ENCODE measurements at places on chromosomes 2 and 18.
A peak's percentile ranks its signal among the peaks of the same experiment; 100 is the strongest.

DNA sequence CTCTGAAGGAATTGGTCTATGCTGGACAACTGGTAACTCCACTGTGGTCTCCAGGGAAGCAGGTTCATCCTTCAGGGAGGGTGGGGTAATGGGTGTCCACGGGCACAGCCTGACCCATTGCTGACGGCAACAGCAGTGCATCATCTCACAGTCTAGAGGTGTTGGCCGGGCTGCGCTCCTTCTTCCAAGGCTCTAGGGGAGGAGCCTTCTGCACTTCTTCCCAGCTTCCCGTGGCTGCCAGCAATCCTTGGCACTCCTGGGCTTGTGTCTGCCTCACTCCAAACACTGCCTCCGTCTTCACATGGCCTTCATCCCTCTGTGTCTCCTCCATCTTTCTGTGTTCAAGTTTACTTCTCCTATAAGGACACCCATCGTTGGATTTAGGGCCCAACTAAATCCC is 166.2 kb downstream of the CTIF start:
- no peak for DNase-seq

DNA sequence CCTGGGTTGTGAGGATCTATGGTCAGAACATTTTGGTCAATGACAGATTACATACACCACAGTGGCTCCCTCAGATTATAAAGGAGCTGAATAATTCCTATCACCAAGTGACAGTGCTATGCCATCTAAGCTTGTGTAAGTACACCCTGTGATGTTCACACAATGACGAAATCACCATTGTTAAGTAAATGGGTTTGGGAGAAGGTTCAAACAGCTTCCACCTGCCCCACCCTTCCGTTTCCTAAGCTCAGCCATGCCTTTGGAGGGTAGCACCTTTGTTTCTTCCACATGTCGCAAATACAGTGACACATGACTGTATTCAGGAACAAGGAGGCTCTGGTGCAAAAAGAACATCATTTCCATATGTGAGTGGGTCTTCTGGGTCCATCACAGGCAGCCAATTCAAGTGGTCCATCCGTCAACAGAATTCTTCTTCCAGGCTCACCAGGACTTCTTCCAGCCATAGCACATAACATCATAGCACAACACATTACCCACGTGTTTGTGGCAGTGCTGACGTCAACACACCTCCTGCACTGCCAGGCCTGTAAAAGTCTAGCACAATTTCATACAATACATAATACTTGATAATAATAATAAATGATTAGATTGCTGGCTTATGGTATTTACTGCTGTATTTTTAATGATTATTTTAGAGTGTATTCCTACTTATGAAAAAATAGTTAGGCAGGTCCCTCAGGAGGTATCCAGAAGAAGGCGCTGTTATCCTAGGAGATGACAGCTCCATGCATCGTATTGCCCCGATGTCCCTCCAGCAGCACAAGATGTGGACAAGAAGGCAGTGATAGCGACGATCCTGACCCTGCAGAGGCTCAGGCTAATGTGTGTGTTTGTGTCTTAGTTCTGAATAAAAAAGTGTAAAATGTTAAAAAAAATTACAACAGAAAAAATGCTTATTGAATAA is 264.8 kb downstream of the ANAPC1 start:
- no peak for DNase-seq

- DNase-seq = no peak
These were observed 139.8 kb downstream of the ATL2 start for GRCh38 chr2:38237311-38237710.

DNA sequence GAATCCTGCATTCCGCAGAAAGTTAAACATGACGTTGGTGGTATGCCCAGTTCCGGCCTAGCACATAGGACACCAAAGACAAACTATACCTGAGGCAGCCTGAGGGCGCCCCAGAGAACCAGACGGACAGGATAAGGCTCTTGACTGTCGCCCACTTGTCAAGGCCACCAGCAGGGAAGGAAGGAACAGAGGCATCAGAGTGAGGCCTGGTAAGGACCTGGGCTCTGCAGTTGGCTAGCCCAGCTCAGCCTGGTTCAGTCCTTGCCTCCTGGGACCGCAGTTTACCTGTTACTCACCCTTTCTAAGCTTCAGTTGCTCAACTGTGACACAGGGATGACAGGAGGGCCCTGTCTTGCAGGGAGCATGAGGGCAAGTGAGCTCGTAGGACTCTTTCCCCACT is 82.1 kb downstream of the ACTR2 start:
- no peak for DNase-seq

GRCh38 chr2:100832885-100833284 is 12.9 kb downstream of the NPAS2 start:
- DNase-seq = no peak

- DNase-seq = no peak
These were observed 731.5 kb downstream of the LRP1B start for GRCh38 chr2:141399270-141399669.

DNA sequence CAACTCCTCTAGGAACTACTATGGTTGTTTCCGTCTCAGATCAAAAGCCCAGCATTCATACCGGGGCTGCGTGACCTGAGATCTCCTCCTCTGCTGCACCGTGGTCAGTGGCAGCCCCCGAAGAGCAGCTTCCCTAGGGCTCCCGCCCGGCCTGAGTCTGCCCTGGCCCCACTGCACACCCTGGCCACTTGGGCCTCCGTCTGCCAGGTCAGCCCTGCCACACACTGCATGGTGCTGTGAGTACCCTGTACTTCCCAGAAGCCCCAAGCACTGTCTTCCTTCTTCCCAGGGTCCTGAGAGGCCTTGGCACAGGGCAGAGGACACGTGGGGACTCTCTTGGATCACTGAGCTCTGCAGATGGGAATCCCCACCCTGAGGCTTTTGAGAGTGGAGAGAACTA is 81.5 kb upstream of the GPC1 start:
- DNase-seq = no peak

GRCh38 chr18:10168477-10168876 is 254.7 kb downstream of the VAPA start:
- DNase-seq = no peak

GRCh38 chr18:76145521-76146376 is 349.3 kb downstream of the ZNF516 start:
- no peak for DNase-seq

DNA sequence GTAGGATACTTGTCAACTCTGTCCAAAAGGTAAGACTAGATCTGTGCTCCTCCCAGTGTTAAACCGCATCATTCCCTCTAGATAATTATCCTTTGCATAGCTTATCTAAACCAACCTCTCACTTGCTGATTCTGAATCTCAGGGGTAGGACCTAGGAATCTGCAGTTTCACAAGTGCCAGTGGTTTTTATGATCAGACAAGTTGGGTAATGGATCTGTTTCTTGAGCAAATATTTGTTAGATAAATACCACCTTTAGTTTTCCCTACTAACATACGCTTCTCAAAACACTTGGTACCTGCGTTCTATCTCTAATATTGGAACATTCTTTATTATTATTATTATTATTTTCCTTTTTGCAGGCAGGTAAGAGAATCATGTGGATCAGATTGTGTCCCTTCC is 439.9 kb downstream of the PTPRM start:
- DNase-seq = no peak

DNA sequence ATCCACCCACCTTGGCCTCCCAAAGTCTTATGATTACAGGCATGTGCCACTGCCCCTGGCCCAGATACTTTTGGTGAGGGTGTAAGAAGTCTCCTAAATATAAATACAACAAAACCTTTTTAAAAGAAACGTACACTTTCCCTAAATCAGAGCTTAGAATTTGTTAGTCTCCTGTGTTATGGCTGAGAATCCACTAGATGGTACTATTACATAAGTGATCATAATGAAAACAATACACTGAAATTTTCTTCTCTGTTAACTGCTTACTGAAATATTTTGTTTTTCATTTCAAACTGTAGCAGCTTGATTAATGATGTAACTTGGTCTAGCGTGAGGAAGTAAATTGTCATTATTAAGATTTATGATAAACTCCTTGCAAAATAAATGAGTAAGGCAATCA is 74.8 kb upstream of the FAM98A start:
- no peak for DNase-seq

DNA sequence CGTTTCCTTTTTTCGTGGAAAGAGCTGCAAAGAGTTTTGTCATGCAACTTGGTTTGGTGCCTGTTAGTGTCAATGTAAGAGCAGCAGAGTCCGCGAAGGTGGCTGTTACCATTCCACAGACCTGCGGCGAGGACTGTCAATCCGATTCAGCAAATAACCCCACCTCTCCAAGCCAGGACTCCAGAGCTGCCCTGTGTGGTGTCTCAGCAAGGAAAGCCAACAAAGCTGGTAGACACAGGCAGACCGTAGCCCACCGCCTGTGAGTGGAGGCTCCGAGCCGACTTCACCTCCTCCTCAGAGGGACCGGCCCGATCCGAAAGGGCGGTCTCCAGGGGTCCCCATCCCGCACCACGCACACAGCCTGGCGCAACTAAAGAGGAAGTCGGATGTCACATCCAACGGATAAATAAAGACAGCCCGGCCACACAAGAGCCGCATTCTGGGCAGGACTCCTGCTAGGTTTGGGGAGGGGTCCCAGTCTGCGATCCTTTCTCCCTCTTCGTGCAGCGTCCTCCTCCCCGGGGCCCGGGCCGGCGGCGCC is 819 bp downstream of the ANKRD44 start:
- DNase-seq = peak; percentile 39

DNA sequence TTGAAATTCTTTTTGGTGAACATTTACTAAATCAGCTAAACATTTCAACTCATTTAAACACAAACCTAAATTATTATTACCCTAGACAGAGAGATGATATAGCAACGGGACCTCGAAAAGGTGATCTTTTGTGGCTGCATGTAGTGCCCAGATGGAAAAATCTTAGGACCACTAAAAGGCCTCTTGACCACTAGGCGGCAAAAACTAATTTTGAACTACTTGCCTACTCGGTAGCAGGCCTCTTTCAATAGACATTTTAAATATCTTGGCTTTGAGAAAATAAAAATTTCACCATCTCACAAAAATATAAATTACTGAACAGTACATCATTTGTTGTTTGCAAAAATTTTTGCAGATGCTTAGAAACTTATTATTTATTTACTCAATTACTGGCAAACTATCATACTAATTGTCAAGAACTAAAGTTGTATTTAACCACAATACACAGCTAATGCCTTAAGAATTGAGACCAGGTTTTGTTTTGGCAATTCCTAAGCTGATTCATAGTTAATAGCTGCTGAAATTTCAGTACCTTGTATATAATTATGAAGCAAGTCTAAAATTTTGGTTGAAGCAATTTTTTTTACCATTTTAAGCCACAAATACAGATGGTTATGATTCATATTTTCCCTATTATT is 9.4 kb downstream of the COL3A1 start:
- DNase-seq = no peak

GRCh38 chr2:210207929-210208328 is 17.3 kb downstream of the ACADL start:
- no peak for DNase-seq

- DNase-seq = peak; percentile 84
These were observed 118.2 kb downstream of the SPTBN1 start for GRCh38 chr2:54574107-54574859.

DNA sequence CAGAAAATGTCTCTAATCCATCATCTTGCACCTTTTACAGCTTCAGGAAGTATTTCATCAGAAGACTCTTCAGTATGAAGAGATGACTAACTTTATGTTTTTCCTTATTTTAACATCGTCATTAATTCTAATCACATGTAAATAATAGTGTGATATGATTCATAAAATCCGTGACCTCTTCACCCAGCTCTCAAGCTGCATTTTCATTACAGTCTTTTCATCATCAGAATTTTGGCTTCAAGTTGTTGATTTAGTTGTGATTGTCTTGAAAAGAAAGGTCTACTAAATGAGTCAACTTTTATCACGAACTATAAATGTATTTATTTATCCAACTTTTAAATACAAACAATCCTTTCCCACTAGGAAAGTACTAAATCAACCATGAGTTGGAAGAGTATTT is 410.3 kb downstream of the LRP1B start:
- no peak for DNase-seq

- DNase-seq = no peak
These were observed 20.5 kb downstream of the UBE2F start for GRCh38 chr2:237987268-237987667.

DNA sequence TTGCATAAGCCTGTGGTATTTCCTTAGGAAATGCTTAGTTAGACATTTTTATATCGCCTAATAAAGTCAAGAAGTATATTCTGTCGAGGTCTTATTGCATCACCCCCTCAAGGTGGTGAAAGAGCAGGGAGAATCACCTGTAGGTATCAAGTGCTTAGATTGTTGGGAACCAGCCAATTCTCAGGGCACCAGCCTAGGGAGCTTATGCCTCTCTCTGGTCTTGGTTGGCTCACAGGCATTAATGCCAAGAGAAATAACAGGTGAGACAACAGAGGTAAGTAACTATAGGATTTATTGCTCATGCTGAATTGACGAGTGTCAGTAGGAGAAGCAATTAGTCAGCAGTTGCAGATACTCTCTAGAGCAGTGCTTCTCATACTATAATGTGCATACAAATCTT is 663.3 kb upstream of the ZNF804A start:
- DNase-seq = no peak

All from T-helper 2 cell treated with Interferon-gamma antibody and Interleukin-4, amounts not matched to agents 5 μg/mL and 100 μg/mL, for 36 hours (primary cell).